ENCODE measurements at places on chromosomes 3 and 15. TPM values are rescaled to one million over a fixed set of nuclear protein-coding genes. Genes with fewer than 3 reads are reported as not detected.

Gene CILP
- not detected for total RNA-seq

Gene MME
- 1.2 TPM for total RNA-seq

Gene ISLR
- not detected for total RNA-seq

Gene GOLGB1
- 30.2 TPM for total RNA-seq

Gene DUOX1
- not detected for total RNA-seq

Gene CHST13
- total RNA-seq: not detected

Gene SUMF1
- total RNA-seq: 79.1 TPM

Gene EPHA6
- 1.8 TPM for total RNA-seq

Gene ALDH1A2
- total RNA-seq: 2.2 TPM

Gene KIF15
- 31.8 TPM for total RNA-seq

Gene FOXB1
- not detected for total RNA-seq

Gene KPNA1
- total RNA-seq: 76.7 TPM

Gene CHL1
- total RNA-seq: not detected

Gene DCLK3
- total RNA-seq: not detected

Gene CLDN16
- total RNA-seq: not detected

Gene PDIA5
- 24.6 TPM for total RNA-seq

Gene ARID3B
- total RNA-seq: 19.0 TPM

Gene SCAANT1
- not detected for total RNA-seq

Gene CCDC9B
- total RNA-seq: 56.1 TPM

Gene IL5RA
- not detected for total RNA-seq

Gene TUSC7
- total RNA-seq: not detected

Gene SOX2
- total RNA-seq: not detected

Gene ADAMTS17
- 6.9 TPM for total RNA-seq

Gene GRM7
- total RNA-seq: not detected

Gene DNAH12
- total RNA-seq: not detected

Gene COLQ
- total RNA-seq: 1.5 TPM

Gene NDUFAF3
- 211 TPM for total RNA-seq

Gene CD200R1
- not detected for total RNA-seq

Gene ACOX2
- total RNA-seq: 10.8 TPM

Gene HACL1
- 20.3 TPM for total RNA-seq

Gene NT5DC2
- 229 TPM for total RNA-seq

Gene OCA2
- total RNA-seq: not detected

Gene QARS1
- 310 TPM for total RNA-seq

Gene CYP8B1
- not detected for total RNA-seq

Gene GREM1
- 1.6 TPM for total RNA-seq

Gene NLGN1
- 0.92 TPM for total RNA-seq

Gene LRRC2
- 0.26 TPM for total RNA-seq

Gene ZMAT3
- 2.9 TPM for total RNA-seq

Gene SKOR1
- 0.35 TPM for total RNA-seq

Gene LIPH
- 0.35 TPM for total RNA-seq

Gene SHC4
- total RNA-seq: 4.3 TPM

Gene CLDN18
- total RNA-seq: not detected

Gene CPLX3
- total RNA-seq: not detected

Gene ZMYND10
- total RNA-seq: 3.9 TPM

Gene SIDT1
- total RNA-seq: 18.4 TPM

Gene C3orf22
- total RNA-seq: not detected

Gene GHSR
- total RNA-seq: not detected

Gene SPTBN5
- total RNA-seq: 0.98 TPM

Gene TNFSF10
- 1.2 TPM for total RNA-seq

Gene ANKRD63
- total RNA-seq: 1.4 TPM

Gene RARRES1
- total RNA-seq: not detected

Gene ZNF80
- not detected for total RNA-seq

Gene PXK
- total RNA-seq: 11.1 TPM

Data from PC-3 (cell line).